NCI-H460 (cell line): ENCODE measurements at places on chromosomes 13 and 19. TPM values are rescaled to one million over a fixed set of nuclear protein-coding genes. Genes with fewer than 3 reads are reported as not detected.

- no peak for DNase-seq
These were observed 2.3 kb downstream of the CEBPG start for GRCh38 chr19:33375837-33376159.

GRCh38 chr13:48370815-48371214 is 42.1 kb downstream of the LPAR6 start:
- DNase-seq, result no peak

- DNase-seq, result no peak
These were observed 969 bp upstream of the CEACAM5 start for GRCh38 chr19:41707502-41707812.

DNA sequence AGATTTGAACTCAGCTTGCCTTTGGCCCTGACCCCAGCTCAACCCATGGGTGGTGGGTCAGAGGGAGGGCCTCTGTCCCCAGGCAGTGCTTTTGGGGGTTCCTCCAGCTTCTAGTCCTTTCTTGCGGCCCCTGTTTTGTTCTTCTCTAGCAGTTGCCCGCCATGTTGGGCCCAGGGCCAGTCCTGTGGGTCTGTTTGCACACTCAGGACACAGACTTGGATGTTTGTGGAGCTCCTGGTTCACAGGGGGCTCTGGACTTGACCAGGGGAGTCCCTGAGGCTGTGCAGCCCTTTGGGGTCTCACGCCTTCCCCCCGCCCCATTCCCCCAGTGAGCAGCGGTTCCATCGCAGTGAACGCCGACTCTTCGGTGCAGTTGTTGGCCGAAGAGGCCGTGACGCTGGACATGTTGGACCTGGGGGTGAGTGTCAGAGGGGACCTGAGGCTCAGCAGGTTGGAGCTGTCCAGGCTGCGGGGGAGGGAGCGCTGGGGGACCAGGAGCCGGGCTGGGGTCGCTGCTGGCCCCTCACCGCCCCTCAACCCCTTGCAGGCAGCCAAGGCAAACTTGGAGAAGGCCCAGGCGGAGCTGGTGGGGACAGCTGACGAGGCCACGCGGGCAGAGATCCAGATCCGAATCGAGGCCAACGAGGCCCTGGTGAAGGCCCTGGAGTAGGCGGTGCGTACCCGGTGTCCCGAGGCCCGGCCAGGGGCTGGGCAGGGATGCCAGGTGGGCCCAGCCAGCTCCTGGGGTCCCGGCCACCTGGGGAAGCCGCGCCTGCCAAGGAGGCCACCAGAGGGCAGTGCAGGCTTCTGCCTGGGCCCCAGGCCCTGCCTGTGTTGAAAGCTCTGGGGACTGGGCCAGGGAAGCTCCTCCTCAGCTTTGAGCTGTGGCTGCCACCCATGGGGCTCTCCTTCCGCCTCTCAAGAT is 2.5 kb downstream of the ATP5F1D start:
- peak; percentile 65 for DNase-seq

DNA sequence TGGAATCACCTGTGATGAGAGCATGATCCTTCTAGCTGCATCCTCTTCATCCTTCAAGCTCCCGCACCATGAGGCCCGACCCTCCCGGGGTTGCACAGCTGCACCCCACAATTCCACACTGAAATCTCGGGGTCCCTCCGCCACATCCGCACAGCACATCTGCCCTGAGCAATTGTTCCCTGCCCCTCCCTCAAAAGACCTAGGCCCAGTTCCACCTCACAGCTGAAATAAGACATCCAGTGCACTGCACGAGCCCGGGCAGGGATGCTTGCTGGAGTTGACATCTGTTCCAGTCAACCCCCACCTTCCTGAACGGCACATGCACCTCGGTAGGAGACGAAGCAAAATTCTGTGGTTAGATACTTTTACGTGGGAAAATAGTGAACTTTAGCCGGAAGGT is 14.7 kb upstream of the SOX1 start:
- DNase-seq, result no peak

DNA sequence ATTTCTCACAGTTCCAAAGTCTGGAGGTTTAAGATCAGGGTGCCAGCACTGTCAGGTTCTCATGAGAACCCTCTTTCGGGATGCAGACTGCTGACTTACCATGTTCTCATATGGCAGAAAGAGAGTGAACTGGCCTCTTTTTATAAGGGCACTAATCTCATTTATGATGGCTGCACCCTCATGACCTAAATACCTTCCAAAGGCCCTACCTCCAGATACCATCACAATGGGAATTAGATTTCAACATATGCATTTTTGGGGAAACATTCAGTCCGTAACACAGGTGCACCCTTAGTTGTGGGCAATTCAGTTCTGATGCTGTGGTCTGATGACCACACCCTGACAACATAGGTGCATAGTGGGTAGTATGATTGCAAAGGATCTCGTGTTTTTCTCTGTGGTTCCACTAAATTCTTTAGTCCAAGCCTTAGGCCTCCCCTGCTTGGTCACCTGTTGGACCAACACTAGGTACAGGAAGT is 33.3 kb downstream of the GARRE1 start:
- DNase-seq, result no peak

GRCh38 chr13:44912278-44913016 is 76.8 kb downstream of the NUFIP1 start:
- no peak for DNase-seq

GRCh38 chr13:44904967-44905366 is 84.3 kb downstream of the NUFIP1 start:
- DNase-seq, result no peak

GRCh38 chr13:42574011-42574410 is at the start of gene TNFSF11:
Gene TNFSF11 (plus strand): TSS chr13:42574152. CDS start chr13:42574304, 152 bp downstream.
- DNase-seq, result no peak

DNA sequence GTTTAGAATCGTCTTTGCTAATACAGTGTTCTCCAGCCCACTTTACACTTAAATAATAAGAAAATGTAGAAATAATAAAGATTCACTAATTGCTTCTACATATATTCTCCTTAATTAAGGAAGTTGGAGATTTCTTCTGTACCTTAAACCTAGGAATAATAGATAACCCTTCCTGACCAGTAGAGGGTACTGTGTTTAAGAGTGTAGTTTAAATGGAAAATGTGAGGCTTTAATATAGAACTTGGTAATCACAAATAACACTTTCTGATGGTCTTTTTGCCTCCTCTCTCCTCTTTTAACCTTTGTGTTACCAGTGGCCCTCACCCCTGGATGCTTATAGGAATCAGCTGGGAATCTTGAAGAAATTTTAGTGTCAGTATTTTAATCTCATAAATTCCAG is 20.7 kb downstream of the POMP start:
- DNase-seq, result peak; percentile 13

PPFIA3 gene
- total RNA-seq, result 4.5 and 6.2 TPM in 2 replicates

FLT1 gene
- total RNA-seq, result not detected in 2 replicates

FFAR2 gene
- total RNA-seq, result not detected in 2 replicates
